Central memory CD4-positive, alpha-beta T cell (primary cell): ENCODE measurements at places on chromosomes 7 and 10.

GRCh38 chr7:37448011-37448635 is 541 bp downstream of the ELMO1 start:
- DNase-seq, result peak; percentile 33

DNA sequence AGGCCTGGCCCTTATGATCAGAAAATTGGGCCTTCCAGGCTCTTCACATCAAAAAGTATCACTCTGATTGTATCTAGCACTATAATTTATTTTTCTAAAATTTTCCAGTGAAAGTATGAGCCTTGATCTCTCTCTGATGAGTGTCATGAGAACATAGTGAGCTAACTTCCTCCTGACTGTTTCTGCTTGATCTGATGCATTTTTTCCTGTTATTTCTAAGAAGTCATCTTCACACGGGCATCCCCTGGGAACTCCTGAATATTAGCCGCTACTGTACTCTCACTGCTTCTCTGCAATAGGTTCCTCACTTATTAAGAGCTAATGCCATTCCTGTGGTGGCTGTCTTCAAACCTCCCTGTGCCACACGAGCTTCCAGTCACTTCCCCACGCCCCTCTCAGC is 63.1 kb upstream of the ZPBP start:
- no peak for DNase-seq

DNA sequence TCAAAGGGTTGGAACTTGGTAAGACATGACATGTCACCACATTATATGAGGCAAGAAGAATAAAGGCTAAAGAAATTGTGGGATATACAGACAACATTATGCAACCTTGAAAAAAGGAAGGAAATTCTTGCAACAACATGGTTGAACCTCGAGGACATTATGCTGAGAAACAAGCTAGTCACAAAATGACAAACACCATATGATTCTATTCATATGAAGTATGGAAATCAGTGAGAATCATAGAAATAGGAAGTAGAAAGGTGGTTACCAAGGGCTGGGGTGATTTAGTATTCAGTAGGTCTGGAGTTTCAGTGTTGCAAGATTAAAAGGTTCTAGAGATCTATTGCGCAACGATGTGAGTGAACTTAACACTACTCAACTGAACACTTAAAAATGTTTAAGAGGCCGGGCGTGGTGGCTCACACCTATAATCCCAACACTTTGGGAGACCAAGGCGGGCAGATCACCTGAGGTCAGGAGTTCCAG is 126.9 kb upstream of the TBX20 start:
- DNase-seq, result no peak

- DNase-seq, result peak; percentile 18
Measured at GRCh38 chr10:59880971-59881510, 25.3 kb downstream of the CCDC6 start.

- DNase-seq, result no peak
Measured at GRCh38 chr7:132877573-132877972, 204.3 kb downstream of the CHCHD3 start.

DNA sequence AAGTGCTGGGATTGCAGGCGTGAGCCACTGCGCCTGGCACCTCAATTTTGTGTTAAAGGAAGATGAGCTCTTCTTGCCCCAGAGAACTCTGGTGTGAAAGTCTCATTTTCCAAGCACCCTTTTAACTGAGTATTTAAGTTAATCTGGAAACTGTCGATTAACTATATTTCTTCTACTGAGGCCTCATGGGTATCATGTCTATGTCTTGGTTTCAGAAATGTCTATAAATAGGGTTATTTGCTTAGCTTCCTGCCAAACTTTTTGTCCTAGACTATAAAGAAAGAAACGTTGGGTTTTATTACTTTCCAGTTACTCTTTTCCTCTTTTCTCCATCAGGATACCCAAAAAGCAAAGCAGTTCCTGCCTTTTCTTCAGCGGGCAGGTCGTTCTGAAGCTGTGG is 102.4 kb downstream of the LRRC4 start:
- no peak for DNase-seq

GRCh38 chr7:30911133-30911532 is 520 bp upstream of the AQP1 start:
- DNase-seq, result no peak

DNA sequence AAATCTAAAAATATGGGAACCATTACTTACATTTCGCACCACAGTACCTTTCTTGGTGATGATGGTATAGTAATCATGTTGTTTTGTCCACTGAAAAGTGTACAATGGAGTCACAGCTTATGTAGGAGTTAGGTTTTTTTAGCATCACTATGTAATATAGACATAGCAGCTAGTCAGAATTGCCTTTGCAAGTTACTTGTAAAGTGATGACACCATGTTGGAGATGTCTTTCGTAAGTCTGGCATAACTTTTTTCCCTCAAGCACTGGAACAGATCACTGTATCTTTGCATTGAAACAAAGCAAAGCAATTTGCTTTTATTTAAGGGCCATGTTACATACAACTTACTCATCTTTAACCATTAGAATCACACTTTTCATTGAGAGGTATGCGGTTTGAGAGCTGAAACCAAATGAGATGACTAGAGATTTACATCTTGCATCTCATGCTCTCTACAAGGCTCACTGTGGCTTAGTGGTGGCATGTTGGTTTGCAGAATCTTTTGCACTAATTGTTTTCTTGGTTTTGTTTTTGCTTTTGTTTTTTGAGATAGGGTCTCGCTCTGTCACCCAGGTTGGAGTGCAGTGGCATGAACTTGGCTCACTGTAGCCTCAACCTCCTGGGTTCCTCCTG is 18.3 kb downstream of the UBN2 start:
- DNase-seq, result no peak

DNA sequence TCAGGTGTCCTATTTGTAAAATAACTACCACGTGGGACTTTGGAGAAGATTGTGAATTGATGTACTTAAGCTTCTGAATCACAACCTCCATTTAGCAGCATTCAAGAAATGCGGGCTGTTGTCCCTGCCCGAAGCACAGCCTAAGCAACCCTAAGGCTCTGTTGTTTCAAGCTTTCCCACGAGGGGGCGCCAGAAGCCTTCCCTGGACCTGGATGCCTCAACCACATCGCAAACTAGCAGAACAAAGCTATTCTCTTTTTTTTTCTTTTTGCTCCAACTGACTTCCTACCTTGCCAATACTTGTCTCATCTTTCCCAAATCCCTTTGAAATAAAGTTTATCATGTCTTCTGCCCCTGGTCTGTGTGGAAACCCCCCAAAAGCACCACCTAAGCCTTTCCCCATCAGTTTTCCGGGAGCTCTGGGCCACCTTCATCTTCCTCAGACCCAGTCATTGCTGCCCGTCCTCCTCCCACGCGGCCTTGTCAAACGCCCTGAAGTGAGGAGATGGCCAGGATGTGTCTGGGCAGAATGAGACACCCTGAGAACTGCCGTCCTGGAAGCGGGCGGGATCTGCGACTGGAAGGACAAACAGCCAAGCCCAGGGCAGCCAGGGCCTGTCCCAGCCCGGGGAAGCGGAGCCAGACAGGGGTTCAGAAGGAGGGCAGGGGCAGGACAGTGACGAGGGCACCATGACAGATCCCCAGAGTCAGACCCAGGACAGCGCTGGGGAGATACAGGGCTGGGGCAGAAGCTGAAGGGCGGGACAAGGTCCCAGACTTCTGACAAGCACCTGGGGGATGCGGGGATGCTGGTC is 112.7 kb downstream of the SLIT1 start:
- DNase-seq, result peak; percentile 58

GRCh38 chr10:42177077-42177792 is 461.1 kb downstream of the ZNF33B start:
- no peak for DNase-seq

- no peak for DNase-seq
Measured at GRCh38 chr7:121313793-121314676, 14.8 kb upstream of the WNT16 start.

- DNase-seq, result no peak
Measured at GRCh38 chr7:22277375-22277774, 79.6 kb downstream of the RAPGEF5 start.

- no peak for DNase-seq
Measured at GRCh38 chr7:42192851-42193461, 44.1 kb downstream of the GLI3 start.

DNA sequence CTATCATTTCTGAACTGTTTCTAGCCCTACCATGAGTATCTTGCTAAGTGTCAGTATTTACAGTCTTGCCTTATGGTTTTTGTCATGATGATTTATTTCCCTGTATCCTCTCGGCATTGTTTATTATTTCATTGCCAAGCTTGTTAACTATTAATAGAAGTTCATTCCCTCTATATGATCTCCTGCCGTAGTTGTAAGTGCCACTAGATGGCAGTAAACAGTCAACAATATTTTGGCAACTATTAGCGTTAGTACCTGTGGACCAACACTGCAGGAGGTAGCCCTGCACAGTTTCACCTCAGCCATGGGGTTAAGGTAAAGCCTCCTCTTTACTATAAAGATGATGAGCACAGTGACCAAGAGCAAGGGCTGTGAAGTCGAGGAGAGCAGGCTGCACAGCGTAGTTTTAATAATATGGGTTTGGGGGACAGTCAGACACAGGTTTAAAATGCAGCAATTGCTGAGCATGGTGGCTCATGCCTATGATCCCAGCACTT is 26.1 kb upstream of the CCNJ start:
- peak; percentile 43 for DNase-seq

DNA sequence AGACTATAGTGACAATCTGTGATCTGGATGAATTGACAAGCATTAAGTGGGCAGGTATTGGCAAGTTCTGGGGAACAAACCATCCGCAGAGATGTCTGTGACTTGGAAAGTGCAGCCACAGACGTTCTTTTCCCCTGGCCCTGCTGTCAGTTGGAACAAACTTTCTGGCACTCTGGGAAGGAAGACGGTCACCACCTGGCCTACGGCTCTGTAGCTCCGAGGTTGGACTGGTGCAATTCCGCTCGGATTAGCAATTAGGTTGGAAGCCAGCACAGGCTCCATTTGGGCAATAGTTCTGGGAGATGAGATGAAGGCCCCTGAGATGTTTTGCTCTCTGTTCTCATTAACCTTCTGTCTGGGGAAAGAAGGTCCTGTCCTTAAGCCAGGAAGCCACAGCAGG is 437.5 kb downstream of the CALN1 start:
- no peak for DNase-seq

DNA sequence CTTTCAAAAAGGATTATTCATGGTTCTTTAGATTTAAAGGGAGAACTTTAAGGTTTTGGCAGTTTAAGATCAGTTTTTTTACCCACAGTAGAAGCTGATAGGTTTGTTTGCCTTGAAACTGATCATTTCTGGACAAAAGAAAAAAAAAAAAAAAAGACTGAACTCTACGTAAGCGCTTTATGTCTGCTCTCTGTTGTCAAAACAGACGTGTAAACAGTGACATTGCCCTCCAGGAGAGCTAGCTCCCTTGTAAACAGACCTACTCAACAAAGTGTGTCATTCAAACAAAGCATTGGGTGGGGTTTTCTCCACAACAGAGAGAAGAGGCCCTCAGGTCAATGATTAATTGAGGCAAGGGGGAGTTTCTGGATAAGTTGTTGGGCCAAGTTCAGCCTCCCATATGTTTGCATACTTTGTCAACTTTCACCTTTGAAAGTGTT is 568.1 kb upstream of the LRRN3 start:
- no peak for DNase-seq

DNA sequence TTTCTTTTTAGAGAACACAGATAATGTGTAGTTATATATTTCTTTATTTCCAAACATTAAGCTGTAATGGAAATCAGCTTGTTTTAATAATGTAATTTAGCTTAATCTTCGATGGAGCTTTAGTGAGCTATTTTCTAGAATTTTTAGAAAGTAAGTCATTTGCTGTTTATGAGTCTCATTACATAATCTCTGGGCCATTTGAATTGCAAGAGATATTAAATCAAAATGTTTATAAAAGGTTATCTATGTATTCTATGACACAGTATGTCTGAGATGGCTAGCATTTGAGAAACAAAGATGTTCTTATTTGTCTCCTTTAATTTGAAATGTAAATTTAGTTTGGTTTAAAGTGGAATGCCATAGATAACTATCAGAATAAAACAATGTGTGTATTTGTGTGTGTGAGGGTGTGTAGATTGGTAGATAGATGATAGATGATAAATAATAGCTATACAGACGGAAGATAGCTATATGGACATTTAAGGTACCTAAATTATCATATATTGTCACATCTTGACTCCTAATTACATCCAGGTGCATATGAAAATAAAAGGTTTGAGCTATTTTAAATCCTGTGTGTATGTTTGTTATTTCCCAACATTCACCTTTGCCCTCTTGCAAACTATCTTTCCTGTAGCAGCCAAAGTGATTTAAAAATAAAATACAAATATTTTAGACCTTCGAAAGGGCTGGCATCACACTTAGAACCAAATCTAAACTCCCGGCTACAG is 478.0 kb upstream of the KLF6 start:
- DNase-seq, result no peak

- no peak for DNase-seq
Measured at GRCh38 chr10:70615784-70616522, 13.4 kb upstream of the PRF1 start.

GRCh38 chr7:93055543-93056107 is 62.2 kb downstream of the SAMD9 start:
- DNase-seq, result peak; percentile 40

GRCh38 chr10:92544296-92544695 is 29.6 kb downstream of the IDE start:
- peak; percentile 1 for DNase-seq

- DNase-seq, result no peak
Measured at GRCh38 chr7:100570954-100571828, 2.5 kb downstream of the SAP25 start.

GRCh38 chr7:135386181-135386580 is 123.7 kb downstream of the CNOT4 start:
- no peak for DNase-seq

DNA sequence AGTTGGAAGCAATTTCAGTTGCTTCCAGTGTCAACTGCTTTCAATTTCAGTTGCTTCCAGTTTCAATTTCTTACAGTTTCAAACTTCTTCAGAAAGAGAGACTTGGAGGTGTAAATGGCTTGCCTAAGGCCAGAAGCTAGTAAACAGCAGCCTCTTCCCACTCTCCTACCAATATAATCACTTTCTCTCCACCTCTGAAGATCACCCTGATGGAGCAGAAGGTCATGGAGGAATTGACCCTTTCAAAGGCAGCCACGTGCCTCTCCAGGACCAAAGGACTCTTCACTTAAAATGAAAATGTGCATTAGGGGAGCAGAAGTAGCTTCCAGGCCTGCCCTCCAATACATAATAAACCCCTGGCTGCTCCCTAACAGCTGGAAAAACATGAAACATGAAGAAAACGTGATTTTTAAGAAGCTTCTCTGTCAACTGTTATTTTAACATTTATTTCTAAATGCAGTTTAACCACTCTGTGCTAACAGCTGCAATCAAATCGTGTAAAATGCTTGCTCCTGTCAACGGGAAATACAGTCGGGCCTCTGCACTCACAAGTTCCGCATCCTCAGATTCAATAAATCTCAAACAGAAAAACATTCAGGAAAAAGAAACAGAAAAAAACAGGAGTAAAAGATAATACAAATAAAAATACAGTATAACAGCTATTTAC is 1020.6 kb downstream of the XPNPEP1 start:
- DNase-seq, result no peak
